ENCODE measurements at places on chromosomes 7 and 10.
A peak's percentile ranks its signal among the peaks of the same experiment; 100 is the strongest.

GRCh38 chr10:92377962-92378361 lies 87.0 kb downstream of the MARCHF5 start:
- no peak for DNase-seq

GRCh38 chr7:47509571-47509970 lies 72.3 kb downstream of the TNS3 start:
- DNase-seq = no peak

DNA sequence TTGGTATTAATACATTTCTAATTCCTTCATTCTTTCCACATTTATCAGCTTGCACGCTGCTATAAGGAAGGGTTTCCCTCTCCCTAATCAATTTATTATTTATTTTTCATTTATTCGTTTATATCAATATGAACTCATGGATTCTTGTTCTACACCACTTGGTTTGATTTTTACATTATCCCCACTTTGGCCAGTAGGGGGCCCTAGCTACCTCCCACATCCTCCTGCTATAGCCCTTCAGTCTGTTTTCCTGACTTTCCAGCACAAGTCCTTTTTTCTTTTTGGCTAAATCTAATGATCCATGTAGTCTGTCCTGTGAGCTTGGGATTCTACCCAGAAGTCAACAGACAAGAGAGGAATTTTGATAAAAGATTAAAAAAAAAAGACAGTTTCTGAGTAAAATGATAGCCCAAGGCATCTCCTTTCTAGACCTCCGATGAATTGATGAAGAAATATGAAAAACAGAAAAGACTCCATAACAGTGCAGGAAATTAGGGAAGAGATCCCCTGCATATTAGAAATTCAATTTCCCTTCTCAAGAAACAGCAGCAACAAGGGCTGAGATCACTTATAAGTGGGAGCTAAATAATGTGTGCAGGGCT lies 47.7 kb downstream of the LYZL2 start:
- peak; percentile 4 for DNase-seq

- no peak for DNase-seq
These were observed 17.6 kb upstream of the CSTF2T start for GRCh38 chr10:51716981-51717380.

DNA sequence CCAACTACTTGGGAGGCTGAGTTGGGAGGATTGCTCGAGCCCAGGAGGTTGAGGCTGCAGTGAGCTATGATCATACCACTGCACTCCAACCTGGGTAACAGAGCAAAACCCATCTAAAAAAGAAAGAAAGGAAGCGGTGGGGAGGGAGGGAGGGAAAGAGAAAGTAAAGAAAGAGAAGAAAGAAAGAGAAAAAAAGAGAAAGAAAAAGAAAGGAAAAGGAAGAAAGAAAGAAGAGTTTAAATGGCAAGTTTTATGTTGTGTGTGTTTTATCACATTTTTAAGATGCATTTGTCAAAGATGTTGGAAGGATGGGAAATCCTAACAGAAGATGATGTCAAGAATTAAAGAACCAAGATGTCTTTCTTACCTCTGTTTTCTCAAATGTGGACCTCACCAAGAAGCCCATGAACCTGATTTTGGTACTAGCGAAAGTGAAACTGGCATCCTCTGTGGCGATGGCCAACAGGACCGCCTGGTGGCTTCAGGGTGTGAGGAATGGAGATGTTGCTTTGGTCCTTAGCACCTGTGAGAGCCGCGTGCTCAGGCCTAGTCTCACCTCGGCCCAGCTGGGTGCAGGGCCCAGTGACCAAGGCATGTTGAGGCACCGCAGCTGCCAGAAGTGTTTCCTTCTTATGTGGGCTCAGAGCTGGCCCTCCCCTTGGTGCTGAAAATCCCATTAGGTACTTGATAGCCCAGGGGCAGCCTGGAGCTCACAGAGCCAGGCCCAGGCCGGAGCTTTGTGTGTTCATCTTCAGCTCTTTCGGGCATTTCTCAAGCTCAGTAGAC lies 9.8 kb downstream of the UCMA start:
- no peak for DNase-seq

GRCh38 chr7:1968397-1969111 lies 264.2 kb downstream of the MAD1L1 start:
- DNase-seq = no peak

DNA sequence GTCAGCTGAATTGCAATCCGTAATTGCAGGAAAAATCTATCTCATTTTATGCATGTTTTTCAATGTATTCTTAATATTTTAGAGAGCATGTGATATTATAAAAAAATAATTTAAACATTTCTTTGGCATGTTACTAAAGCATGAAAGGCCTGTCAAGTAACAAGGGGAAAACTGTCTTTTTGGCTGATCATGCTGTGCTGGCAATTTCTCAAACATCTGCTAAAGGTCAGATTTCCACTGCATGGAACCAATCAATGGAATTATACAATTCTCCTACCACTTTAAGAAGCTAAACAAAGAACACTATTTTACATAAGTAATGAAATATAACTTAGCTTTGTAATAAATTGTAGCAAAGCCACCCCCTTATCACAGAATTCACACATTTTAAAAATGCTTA lies 49.4 kb downstream of the JMJD1C start:
- no peak for DNase-seq

DNA sequence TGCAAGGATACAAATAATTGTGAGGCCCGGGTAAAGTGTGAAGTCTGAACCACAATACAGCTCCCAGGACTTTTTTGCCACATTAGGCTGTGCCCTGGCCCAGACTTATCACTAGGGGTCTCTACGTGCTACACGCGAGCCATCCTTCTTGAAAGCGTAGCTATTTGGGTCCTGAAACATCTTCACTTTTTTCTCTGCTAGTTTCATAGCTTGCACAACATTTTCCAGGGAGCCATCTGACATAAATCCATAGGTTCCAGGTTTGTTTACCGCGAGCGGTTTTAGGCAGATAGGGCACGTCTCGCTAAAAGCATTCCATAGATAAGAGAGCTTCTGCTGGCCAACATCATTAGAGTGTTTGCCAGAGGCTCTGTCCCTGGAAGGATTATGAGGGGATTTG lies 226.5 kb downstream of the RPS24 start:
- no peak for DNase-seq

- DNase-seq = no peak
These were observed 243.3 kb upstream of the CDC14C start for GRCh38 chr7:48681006-48681405.

- no peak for DNase-seq
These were observed 54.4 kb downstream of the ITGB8 start for GRCh38 chr7:20385126-20385525.
